Activated CD8-positive, alpha-beta memory T cell treated with anti-CD3 and anti-CD28 coated beads, Interleukin-2, amount 10 ng/mL, durations not matched to agents 7 days and 5 days (primary cell): ENCODE measurements at places on chromosomes 5 and 9. TPM values are rescaled to one million over a fixed set of nuclear protein-coding genes. Genes with fewer than 3 reads are reported as not detected.

GRCh38 chr5:136198453-136198852 lies 5.5 kb upstream of the SMIM32 start:
- DNase-seq: peak; percentile 12

- no peak for DNase-seq
Observed at GRCh38 chr5:83072966-83073365, 4.2 kb downstream of the TMEM167A start.

- no peak for DNase-seq
Observed at GRCh38 chr9:131259432-131259898, 16.8 kb downstream of the FAM78A start.

ADAM19 gene
- total RNA-seq: 341 TPM

PPIC gene
- total RNA-seq: not detected

ZBED3 gene
- total RNA-seq: 0.58 TPM
